ENCODE measurements at places on chromosomes 7 and 10.

DNA sequence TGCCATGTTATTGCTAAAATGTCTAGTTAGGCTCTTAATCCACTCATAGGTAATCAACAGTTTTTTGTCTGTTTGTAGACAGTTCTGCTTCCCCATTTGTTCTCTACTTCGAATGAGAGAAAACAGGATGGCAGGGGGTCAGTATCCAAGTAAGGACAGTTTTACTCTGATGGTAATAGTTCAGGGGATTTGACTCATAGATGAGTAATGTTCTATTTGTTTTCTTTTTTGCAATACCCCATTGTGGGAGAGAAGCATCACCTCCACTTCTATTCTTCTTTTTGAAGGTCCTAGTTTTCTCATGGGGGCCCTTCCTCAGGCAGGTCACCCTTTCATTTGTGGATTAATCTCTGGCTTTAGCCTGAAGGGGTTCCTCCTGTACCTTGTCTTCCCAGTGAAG is 13.9 kb downstream of the PCLO start:
- no peak for DNase-seq

- DNase-seq, result no peak
These were observed 79.6 kb downstream of the SVIL start for GRCh38 chr10:29555091-29555745.

- no peak for DNase-seq
These were observed 69.0 kb upstream of the FAM180A start for GRCh38 chr7:135817583-135817982.

- no peak for DNase-seq
These were observed 8.1 kb downstream of the STK17A start for GRCh38 chr7:43590862-43591557.

DNA sequence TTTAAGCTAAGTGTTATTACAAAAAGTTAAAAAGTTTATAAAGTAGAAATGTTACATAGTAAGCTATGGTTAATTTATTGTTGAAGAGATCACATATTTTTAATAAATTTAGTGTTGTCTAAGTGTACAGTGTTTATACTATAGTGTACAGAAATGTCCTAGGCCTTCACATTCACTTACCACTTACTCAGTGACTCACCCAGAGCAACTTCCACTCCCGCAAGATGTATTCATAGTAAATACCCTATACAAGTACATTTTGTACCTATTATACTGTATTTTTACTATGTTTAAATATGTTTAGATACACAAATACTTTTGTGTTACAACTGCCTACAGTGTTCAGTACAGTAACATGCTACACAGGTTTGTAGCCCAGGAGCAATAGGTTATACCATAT is 69.2 kb downstream of the DNAJC1 start:
- DNase-seq, result no peak

DNA sequence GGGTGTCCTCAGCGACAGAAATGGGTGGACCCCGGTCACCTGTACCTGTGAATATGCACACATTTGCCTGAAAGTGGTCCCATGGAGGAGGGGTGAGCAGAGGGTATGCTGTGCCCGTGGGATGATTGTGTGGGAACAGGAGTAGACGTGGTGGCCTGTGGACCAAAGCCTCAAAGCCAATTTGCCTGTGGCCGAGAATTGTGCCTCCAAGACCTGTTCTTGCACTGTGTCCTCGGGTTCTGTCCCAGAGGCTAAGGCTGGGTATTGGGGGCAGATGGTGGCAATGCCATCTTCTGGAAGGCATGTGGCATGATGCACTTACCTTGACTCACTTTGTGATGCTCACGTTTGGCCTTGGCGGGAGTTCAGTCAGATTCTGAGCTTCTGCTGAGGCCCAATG is 351.0 kb downstream of the TCERG1L start:
- no peak for DNase-seq

GRCh38 chr7:107860981-107861652 is 29.9 kb upstream of the DLD start:
- no peak for DNase-seq

DNA sequence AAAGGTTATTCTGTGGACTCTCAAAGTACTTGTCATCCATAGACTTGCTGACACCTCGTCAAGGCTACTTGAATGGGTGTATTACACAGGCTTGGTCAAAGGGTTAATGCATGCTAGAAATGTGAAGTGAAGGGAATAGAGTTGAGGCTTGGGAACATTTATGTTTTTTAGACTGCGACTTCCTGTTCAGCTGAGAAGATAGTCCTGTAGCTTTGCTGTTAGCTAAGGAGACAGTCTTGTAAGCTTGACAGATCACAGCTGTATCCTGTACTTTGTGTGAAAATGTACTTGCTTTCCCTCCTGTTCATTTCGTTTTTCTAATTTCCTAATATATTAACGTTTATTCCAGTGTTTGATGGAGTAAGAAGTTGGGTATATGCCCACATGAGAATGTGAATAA is 52.1 kb downstream of the ADD3 start:
- DNase-seq, result no peak

DNA sequence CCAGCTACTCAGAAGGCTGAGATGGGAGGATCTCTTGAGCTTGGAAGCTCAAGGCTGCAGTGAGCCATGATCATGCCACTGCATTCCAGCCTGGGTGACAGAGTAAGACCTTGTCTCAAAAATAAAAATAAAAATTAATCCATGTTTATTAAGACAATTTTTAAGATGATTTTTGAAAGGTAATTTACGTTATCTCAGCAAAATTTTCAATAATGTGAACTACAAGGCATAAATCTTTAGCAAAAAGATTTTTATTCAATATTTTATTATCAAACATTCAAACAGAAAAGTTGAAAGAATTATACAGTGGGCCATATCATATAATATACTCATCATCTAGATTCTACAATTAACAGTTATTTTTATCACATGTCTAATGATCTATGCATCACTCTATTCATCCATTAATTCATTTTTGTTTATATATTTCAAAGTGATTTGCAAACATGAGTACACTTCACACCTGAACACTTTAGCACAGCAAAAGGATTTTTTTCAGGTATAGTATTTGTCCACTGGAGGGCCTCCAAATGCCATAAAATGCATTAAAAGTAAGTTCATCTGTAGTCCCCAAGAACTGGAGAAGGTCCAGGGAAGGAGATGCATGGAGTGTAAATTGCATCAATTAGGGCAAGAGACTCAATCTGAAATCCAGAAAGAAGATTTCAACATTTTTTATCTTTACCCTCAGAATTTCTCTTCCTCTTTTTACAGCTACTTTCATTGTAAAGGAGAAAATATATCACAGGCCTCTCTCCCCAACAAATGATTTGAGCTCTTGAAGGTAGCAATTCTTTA is 38.6 kb upstream of the RSBN1L start:
- no peak for DNase-seq

DNA sequence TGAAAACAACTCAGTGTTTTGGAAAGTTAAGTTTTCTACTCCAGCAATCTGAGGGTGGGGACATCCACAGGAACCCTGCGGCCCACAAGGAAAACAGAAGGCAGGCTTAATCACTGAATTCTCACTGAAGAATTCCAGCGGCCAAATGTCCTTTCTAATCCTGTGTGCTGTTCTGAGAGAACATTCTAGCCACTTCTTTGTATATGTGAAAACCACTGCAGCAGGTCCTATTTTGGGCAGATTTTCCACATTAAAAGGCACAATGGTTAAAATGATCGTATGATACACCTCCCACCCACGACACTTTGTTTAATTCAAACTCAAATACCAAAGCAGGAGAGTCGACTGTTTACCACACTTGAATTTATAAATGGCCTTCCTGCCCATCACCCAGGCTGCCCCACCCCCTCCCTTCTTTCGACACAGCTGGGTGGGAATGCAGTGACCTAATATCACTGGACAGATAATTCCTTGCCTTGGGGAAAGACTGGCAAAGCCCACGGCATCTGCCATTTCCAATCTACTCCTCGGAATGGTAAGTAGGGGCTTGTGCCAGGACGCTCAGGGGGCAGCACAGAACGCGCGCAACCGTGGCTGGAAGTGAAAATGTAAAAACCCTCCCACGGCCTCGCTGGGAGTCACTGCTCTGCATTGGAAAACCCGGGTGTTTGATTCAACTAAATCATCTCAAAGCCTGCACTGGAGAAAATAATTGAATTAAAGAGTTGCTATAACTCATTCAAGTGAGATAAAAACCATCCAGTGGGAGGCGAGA is 67.0 kb downstream of the CTBP2 start:
- DNase-seq, result no peak

DNA sequence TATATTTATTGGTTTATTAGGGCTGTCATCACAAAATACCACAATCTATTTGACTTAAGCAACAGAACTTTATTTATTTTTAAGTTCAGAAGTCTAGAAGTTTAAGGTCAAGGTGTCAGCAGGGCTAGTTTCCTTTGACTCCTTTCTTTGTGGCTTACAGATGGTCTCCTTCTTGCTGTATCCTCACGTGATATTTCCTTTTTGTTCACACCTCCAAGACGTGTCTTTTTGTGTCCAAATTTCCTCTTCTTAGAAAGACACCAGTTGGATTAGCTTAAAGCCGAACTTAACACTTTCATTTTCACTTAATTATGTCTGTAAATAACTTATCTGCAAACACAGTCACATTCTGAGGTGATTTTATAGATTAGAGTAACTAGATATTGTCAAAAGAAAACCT is 631.4 kb upstream of the POT1 start:
- no peak for DNase-seq

DNA sequence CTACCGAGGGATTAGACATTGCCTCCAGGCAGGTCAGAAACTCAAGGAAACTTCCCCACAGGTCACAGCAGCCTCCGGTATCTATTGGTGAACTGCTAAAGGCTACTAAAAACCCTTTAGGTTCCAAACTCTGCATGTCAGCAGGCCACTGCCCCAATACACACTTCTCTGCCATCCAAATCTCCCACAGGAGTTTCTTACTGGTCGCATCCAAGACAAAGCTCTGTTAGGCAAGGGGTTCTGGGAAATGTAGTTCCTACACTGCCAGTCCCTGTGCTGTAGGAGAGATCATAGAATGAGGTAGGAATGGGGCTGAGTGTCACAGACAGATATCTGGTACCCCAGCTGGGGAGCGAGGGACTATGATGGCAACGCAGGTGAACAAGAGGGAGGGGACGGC is 757.0 kb upstream of the C7orf33 start:
- DNase-seq, result no peak

DNA sequence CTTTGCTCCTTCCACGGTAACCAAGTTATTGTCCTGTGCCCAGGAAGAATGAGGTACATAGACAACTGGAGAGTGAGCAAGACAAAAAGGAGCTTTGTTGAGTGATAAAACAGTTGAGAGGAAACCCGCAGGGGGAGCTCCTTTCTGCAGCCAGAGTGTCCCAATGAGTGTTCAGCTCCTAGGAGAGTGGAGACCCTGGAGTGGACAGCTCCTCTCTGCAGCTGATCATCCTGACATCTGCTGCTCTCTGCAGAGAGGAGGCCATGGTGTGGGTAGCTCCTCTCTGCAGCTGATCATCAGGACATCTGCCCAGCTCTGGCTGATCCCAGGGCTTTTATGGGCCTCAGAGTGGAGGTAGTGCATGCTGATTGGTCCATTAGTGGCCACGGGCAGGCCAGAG is 53.4 kb upstream of the PCDH15 start:
- DNase-seq, result no peak

GRCh38 chr10:107740962-107741690 is 576.6 kb upstream of the SORCS1 start:
- no peak for DNase-seq

DNA sequence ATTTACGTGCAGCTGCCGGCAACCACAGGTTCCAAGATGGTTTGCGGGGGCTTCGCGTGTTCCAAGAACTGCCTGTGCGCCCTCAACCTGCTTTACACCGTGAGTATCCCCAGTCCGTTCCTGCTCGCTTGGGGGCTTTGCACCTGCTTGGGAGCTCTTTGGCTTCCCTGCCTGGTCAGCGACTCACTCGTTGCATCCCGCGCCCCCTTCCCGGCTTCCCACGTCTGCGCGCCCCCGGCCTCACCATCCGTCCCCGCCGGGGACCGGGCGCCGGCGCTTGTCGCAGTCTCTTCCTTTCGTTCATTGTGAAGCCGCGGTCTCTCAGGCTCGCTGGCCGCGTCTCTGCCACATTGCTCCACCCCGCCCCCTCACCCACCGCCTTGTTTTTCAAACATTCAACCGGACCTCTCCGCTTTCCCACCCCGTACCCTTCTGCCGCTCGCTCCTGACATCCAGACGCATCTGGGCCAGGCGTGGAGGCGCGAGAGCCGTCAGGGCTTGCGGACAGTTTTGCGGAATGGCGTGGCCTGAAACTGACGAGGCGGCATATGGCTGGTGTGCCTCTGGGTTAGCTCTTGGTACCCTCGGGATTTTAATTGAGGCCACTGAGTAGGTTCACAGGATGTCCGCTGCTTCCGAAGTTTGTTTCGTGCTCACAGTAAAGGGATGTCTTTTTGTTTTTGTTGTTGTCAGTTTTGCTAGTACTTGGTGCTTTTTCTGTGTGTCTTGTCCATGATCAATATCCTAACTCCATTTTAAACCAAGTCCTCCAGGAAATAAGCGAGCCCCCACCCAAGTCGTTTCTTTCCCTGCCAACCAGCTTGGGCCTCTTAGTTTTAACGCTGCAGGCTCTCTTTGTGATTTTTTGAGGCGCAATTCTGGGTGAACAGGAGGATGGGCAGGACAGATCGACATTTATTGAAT is 639 bp downstream of the TSPAN13 start:
- peak; percentile 23 for DNase-seq

GRCh38 chr7:69283421-69283820 is 314.9 kb upstream of the AUTS2 start:
- DNase-seq, result no peak

DNA sequence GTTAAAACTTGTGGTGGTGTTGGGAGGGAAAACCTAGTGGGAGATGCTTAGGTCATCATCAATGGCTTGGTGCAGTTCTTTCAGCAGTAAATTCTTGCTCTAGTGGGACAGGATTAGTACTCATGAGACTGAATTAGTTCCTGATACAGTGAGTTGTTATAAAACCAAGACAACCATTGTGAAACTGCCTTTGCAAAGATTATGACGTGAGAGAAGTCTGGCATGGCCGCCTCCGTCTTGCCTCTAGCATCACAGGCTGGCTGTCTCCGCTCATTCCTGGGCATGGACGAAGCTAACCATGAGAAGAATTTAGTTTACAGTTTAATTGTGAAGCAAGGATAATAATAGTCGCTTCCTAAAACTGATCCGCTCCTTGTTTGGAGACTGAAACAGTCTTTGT is 186.4 kb downstream of the KIF20B start:
- DNase-seq, result no peak

- DNase-seq, result no peak
These were observed 767.7 kb downstream of the KCNMA1 start for GRCh38 chr10:76869931-76870330.

All from HuH-7.5 (cell line).